GM12878 (cell line): ENCODE measurements at places on chromosomes 1 and 21.

DNA sequence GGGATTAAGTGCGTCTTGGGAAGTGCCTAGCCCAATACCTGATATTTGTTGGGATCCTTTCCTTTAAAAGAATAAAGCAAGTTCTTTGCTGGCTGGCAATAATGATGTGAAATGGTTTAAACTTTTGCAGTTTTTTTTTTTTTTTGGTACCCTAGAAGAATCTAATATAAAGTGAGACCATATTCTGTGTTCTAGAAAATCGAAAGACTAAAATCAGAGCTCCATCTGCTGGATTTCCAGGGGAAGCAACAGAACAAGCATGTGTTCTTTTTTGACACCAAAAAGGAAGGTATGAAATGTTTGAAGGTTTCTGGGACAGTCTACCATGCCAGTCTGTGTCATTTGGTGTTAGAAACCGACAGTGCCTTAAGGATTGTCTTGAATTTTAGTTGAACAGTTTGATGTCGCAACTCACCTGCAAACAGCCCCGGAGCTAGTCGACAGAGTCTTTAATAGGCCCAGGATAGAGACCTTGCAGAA is 6.4 kb downstream of the UTP11 start:
- no peak for DNase-seq

DNA sequence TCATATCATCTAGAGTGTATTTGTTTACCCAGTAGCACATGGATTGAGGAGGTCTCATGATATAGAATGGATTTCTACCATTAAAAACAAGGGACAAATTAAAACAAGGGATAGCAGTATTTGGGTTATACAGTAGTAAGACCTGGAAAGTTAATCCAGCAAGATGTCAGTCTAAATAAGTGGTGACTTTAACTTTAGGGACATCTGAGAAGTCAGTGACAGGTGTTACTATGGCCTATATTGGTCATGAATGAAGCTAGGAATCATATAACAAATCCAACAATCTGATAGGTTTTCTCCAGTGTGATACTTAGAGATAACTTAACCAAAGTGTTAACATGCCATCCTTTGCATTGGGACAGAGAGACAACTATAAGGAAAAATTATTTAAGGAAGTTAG is 42.7 kb upstream of the DHCR24 start:
- DNase-seq, result no peak

DNA sequence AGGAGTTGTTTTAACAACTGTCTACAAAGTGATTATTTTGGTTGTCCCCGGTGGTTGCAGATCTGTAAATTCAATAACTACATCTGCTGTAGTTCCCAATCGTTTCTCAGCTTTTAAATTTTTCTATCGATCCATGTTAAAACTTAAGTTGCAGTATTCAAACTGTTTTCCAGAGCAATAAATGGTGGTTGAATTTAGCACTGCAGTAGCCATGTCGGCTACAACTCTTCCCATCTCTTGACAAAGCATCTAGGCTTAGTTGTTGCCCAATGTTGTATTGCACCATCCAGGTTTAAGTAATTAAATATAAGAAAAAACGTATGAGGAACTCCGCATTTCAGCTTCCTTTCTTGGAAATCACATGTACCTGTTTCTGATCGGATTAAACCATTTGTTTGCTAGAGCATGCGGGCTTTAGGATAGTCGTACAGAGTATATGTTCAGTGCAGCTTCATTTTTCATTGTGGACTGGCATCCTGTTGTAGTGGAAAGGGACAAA is 996 bp downstream of the CNIH4 start:
- no peak for DNase-seq

DNA sequence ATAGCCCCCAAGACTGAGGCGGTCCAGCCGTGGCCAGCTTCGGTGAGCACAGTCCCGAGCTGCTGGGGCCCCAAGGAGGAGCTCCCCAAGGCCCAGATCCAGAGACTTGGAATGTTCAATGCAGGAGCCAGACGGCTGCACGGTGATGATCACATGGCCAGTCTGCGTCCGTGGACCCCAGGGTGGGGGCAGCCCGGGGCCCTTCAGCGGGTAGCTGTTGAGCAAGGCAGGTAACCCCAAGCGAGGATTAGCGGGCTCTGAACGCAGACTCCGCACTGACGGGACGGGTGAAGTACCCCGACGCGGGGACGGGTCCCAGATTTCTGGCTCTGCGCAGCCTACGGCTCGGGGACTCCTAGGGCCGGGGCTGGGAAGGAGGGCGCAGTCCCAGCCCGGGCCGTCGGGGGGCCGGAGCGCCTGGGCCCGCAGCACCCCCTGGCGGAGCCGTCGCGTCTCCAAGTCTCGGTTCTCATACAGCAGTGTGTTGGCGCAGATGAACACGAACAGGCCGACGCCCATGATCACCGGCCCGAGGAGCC is 2.7 kb downstream of the TMEM200B start:
- no peak for DNase-seq

- no peak for DNase-seq
Measured at GRCh38 chr1:43910343-43910742, 23.3 kb upstream of the ARTN start.
